ENCODE measurements at places on chromosomes 5 and 9.

- no peak for DNase-seq
Observed at GRCh38 chr5:151227918-151228447, 4.1 kb upstream of the CCDC69 start.

DNA sequence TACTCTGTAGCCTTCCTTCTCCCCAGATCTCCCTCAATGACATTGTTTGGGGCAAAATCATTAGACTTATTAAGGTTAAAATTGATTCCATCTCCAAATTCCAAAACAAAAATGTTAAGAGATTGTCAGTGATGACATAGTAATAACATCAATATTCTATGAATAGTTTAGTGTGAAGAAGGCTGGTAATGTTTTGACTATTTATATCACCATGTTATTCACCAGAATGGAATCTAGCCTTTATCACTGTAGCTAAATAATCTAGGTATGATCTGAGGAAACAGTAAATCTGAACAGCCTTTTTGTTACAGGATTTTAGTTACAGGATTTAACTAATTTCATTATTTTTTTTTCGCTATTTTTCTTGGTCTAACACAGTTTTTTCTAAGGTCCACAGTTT is 929 bp upstream of the PLPP6 start:
- DNase-seq, result no peak

GRCh38 chr9:136228107-136228875 is 17.3 kb downstream of the QSOX2 start:
- no peak for DNase-seq

GRCh38 chr9:99037769-99038483 is 67.0 kb upstream of the TGFBR1 start:
- no peak for DNase-seq

DNA sequence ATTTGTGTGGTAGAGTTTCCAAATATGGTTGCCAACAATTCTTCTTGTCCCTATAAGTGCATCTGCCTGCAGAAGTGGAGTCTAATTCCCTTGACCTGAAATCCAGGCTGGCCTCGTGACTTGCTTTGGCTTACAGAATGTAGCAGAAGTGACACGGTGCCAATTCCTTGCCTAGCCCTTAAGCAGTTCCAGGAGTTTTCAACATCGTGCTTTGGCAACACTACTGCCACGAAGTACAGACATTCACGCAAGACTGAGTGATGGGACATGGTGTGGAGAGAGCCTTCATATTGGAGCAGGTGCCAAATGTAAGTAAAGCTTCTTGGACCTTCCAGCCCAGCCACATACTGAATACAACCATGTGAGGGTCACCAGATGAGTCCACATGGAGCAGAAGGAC is 92.9 kb upstream of the NEK6 start:
- no peak for DNase-seq

GRCh38 chr5:73215891-73216610 is 43.1 kb downstream of the TMEM174 start:
- DNase-seq, result peak; percentile 60

- DNase-seq, result no peak
Observed at GRCh38 chr5:4375640-4376039, 764.5 kb upstream of the ADAMTS16 start.

DNA sequence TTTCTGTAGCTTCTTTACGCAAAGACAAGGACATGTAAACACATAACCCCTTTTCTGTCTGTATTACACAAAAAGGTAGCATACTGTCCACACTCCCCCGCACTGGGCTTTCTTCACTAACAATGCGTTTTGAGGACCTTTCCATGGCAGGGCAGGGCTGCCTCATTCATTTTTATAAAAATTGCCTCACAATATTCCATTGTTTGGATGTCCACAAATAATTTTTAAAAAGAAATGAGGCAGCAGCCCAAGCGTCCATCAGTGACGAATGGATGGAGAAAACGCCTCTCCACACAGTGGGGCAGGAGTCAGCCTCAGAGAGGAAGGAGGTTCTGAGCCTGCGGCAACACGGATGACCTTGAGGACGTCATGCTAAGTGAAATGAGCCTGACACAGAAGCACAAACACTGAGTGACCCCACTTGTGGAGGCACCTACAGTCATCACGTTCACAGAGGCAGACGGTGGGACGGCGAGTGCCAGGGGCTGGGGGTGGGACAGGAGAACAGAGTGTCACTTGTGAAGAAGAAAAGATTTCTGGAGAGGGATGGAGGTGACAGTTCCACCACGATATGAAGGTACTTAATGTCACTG is 67.8 kb downstream of the RASGEF1C start:
- no peak for DNase-seq

DNA sequence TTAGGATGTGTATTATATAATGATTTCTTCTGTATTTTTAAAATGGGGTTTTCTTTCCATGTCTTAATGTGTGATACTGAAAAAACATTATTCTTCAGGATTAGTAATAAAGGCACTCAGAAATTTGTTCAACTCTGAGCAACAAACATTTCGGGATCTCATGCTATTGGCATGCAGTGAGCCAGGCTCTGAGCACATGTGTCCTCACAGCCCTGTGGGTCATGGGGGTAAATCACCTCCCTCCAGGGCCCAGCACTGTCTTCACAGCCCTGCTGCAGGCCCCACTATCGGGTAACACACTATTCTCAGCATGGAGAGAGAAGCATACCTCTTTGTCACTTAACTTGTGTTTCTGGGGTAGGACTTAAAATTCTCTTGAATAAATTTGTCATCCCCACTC is 14.0 kb downstream of the TMEM174 start:
- DNase-seq, result no peak

- no peak for DNase-seq
Observed at GRCh38 chr5:15320871-15321270, 179.1 kb upstream of the FBXL7 start.

GRCh38 chr9:126149661-126150060 is 177.0 kb upstream of the MVB12B start:
- DNase-seq, result no peak

DNA sequence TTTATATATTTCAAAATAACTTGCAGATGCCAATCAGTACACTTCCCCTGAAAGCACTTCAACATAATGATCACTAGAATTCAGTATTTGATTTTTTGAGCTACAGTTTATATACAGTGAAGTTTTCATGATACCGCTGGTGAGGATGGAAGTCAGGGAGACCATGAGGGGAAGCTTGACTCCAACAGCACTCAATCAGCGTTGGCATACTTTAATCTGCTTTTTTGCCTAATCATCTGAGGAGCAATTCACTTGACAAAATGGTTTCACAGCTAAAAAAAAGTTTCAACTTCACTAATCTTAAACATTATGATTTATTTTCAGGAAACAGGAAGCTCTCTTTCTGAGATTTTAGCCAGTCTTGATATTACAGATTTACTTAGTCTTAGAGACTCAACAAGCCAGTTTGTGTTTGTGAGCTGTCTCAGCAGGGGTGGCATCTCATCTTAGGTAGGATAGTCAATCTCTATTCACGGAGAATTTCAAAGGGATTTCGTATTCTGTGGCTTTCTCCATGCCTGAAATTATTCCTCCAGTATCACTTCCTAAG is 111.4 kb upstream of the ARRDC3 start:
- no peak for DNase-seq

GRCh38 chr5:54717459-54717858 is 199.9 kb downstream of the SNX18 start:
- DNase-seq, result no peak

- no peak for DNase-seq
Observed at GRCh38 chr5:146463446-146463845, 16.3 kb downstream of the TCERG1 start.

DNA sequence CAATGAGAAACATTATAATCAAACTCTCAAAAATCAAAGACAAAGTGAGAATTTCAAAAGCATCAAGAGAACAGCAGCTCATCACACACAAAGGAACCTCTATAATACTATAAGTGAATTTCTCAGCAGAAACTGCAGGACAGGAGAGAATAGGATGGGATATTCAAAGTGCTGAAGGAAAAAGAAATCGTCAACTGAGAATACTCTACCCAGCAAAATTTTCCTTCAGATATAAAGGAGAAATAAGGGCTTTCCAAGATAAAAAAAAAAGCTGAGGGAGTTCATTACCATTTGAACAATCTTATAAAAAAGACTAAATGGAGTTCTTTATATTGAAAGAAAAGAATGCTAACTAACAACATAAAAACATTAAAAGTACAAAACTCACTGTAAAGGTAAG is 481.1 kb downstream of the TLE4 start:
- no peak for DNase-seq

- DNase-seq, result peak; percentile 26
Observed at GRCh38 chr5:160500786-160501779, 79.4 kb downstream of the PTTG1 start.

DNA sequence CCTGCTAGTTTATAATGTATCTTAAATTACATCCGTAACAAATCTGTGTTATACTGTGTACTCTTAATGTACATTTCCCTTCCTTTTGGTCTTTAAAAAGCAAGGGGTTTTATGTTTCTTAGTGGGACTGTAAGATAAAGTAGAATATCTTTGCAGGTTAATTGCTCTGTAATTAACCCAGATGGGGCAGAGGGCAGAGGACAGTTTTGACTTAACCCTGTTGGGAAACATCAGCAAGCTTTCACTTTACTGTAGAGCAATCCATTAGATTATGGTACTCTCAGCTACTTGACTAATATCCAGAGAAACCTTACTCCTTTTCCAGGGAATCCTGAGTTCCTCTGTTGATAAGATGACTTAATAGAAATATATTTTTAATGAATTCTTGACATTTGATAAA is 74.3 kb downstream of the TLE4 start:
- no peak for DNase-seq

- no peak for DNase-seq
Observed at GRCh38 chr5:178432421-178433272, 157.5 kb downstream of the COL23A1 start.

DNA sequence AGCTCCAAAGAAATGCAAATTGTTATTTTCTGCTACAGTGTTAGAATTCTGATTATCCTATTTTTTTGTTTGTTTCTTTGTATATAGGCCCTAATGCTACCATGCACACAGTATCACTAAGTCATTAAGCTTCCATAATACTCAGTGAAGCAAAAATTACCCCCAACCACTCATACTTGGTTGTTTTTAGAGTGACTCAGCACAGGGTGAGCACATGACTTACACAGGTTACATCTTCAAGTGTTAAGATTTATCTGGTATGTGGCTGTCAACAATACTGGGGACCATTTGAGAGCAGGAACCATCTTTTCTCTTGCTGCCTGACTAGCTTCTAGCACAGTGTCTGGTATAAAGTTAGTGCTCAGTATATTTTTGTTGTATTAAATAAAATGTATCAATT is 255.8 kb upstream of the SLC24A2 start:
- DNase-seq, result no peak

GRCh38 chr9:17520268-17521064 is 58.4 kb upstream of the SH3GL2 start:
- DNase-seq, result no peak

DNA sequence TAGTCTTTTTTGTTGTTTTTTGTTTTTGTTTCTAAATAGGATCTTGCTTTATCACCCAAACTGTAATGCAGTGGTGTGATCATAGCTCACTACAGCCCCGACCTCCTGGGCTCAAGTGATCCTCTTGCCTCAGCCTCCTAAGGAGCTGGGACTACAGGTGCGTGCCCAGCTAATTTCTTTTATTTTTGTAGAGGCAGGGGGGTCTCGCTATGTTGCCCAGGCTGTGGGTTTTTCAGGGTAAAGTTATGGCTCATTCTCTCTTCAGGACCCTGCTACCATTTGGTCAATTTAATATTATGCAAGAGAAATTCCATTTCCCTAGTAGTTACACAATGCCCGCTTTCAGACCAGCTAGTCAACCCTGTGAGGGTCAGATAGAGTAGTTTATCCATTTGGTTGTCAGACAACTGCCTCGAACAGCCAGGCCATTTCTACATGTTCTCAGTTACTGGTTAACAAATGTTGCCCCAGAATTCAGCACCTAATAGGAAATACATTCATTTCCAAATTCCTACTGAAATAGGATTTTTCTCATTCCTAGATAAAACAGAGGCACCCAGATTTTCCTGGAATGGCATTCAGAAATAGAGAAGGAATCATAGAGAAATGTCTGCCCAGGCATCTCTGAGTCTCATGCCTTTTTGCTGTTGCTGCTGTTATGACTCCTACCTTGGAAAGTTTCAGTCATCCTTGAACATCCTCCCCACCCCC is 6.4 kb upstream of the GLIS3 start:
- no peak for DNase-seq

GRCh38 chr5:107930092-107930491 is 259.4 kb upstream of the EFNA5 start:
- DNase-seq, result no peak

GRCh38 chr9:114117614-114117995 is 18.5 kb upstream of the KIF12 start:
- DNase-seq, result no peak

GRCh38 chr9:78253285-78253684 is 17.4 kb downstream of the CEP78 start:
- no peak for DNase-seq

- no peak for DNase-seq
Observed at GRCh38 chr5:128378196-128378595, 159.8 kb downstream of the FBN2 start.

DNA sequence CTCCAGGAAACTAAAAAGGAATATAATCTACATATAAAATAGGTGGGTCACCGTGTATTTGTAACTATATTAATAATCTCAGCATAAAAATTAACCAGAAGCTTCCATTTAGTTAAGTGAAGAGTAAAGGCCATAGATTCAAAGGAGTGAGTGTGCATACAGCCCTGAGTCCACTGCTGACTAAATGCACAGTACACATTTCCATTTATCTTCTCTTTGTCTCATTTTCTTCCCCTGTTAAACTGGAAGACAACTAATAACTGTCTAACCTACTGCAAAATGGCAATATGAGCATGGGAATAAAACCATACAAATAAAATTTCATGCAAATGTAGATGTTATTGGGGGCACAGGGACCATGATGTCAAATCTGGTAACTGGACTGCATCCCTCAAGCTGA is 59.9 kb upstream of the DAB2 start:
- DNase-seq, result no peak

DNA sequence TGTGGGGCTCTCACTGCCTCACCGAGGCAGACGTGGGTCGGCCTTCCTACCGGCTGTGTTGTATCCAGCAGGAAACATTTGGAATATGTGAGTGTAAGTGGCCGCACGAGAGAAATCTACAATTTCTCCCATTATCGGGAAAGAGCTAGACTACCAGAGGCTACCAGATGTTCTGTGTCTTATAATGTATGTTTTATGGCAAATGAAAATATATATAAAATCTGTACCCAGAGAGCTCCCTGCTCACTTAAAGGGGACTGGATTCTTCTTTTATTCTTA is 69.5 kb upstream of the PITX1 start:
- no peak for DNase-seq

DNA sequence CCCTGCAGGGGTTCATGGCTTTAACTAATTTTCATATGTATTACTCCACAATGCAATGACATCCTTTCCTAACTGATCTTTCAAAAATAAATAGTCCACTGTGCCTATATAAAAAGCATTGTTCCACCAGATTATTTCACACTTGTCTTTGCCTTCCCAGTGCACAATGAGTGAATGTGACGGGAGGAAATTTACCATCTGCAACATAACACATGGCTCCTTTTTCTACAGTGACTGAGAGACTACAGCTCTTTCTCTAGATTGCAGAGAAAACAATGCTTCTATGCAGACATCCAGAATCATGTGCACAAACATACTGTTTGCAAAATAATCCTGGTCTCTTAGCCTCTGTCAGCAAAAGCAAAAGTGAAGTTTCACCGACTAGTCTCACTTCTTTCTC is 483.7 kb upstream of the PIK3R1 start:
- DNase-seq, result no peak

GRCh38 chr5:111679611-111680010 is 77.4 kb downstream of the NREP start:
- DNase-seq, result no peak
